ENCODE measurements at places on chromosomes 1 and 21.

DNA sequence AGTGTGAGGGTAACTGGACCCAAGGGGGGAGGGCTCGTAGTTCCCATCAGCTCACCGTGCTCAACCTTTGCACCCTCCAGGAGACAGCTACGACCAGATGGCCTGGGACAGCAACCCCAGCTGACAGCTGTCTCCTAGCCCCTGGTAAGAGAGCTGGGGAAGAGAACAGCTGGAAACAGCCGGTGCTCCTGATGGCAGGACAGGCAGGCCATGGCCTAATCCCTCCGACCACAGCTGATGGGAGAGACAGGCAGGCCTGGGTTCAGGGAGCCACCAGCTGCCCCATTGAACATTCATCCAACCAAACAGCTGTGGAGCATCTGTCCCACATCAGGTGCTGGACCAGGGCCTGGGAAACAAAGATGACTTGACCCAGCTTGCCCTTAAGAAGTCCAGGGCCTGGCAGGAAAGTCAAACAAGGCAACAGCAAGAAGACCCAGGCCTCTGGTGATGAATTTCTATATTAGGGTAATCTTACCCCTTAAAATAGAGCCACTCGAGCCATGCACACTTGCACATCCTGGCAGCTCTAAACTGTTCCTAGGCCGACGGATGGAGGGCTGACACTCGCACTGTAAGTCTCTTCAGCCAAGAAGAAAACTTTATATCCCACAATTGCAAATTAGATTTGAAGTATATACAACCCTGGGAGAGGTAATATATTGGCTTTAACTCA lies 12.2 kb downstream of the OLFML2B start:
- DNase-seq = no peak

GRCh38 chr1:58158506-58159433 lies 387.8 kb downstream of the OMA1 start:
- DNase-seq = no peak

DNA sequence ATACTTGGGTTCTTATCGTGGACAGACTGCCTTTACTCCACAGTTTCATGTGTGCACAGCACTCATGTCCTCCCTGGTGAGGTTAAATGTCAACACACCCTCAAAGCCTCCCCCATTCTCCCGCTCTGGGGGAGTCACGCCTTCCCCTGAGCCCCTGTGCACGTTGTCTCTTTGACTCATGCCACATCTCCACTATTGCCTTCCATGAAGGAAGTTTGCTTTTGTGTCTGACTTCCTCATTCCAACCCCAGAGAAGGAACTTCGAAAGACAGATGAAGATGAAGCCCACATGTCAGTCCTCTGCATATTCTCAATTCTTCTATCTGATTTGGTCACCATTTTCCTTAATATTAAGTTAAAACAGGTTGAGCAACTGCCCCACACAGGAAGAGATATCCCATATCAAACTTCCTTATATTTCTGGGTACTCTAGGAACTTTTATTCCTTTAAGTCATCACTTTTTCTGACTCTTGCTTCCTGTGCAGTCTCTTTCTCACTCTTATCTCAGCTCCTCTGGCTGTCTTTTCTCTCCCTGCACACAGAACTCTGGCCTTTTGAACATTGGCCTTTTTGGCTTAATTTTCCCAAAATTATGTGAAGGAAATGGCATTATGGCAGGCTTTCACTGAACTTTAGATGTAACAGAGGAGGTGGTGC lies 41.5 kb downstream of the C4BPA start:
- no peak for DNase-seq

GRCh38 chr1:167605576-167605975 lies 24.5 kb upstream of the RCSD1 start:
- no peak for DNase-seq

DNA sequence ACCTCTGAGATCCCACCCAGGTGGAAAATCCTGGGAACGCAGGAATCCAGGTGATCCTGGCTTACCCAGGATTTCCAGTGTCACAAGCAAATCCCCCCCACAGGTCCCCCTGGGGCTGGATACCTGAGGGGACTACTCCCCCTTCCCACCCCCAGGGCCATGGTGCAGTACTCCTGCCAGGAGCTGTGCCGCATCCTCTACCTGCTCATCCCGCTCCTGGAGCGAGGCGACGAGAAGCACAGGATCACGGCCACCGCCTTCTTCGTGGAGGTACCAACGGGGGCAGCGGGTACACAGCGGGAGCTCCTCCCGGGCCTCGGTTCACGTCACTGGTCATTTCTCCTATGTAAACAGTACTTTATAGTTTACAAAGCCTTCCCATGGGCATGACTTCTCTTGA lies 20.4 kb upstream of the TTC4 start:
- DNase-seq = no peak

DNA sequence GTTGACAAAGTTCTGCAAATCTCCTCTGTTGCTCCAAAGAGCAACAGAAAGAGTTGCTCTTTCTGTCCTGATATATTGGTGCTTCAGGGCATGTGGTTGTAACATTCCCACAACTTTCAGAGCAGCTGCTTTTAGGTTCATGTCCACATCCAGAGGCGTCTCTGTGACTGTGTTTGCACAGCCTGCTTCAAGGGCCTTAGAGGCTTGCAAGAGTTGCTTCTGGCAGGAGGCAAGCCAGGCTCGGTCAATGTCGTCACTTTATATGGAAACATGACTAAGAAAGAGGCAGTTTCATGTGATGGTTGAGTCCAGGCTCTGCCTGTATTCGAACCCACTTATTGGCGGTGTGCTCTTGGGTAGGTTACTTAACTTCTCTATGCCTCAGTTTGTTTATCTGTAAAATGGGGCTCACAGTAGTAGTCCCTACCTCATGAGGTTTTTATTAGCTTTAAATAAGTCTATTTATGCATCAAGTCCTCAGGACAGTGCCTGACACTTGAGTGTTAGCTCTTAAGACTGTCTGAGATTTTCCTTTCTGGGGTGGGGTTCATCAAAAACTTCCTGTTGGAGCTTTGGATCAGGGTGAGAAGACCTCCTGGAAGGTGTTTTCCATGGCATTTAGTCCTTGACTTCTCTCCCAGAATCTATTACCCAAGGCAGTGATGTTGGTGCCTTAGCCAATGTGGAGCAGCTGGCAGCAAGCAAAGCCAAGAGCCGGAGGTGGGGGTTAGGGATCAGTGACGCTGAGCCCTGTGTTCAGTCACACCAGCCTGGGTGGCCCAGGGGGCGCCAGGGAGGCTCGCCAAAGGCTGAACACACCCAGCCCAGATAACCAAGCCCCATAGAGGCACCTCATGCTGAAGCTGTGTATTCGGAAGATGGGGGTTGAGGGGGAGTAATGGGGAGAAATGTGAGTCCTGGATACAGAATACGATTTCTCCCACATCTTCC lies 18.9 kb downstream of the LHX4 start:
- no peak for DNase-seq

- DNase-seq = no peak
These were observed 144.6 kb downstream of the CLIC6 start for GRCh38 chr21:34813266-34813894.

GRCh38 chr1:86750530-86750929 lies 46.2 kb downstream of the SH3GLB1 start:
- no peak for DNase-seq

DNA sequence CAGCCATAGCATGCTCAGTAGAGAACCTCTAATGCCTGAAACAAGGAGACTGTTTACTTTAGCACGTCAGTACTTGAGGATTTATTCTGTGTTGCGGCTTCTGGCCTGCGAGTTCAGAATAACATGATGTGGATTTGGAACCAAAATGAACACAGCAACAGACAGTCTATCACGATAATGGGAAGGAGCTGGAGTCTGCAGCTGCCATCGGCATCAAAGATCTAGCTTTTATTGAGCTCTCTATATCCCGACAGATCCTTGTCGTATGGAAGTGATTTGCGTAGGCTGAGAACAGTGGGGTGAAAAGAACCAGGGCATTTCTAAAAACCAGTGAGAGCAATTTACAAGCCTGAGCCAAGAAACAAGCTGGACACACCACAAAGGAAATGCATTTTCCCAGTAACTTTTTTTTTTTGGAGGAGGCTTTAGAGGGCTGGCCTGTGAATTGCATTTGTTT lies 294.2 kb downstream of the KIF26B start:
- no peak for DNase-seq

- DNase-seq = no peak
These were observed 11.4 kb upstream of the RNF187 start for GRCh38 chr1:228475812-228476211.

GRCh38 chr1:41397753-41398330 lies 36.6 kb downstream of the FOXO6 start:
- DNase-seq = no peak

GRCh38 chr1:215220346-215220745 lies 137.8 kb downstream of the KCNK2 start:
- no peak for DNase-seq

DNA sequence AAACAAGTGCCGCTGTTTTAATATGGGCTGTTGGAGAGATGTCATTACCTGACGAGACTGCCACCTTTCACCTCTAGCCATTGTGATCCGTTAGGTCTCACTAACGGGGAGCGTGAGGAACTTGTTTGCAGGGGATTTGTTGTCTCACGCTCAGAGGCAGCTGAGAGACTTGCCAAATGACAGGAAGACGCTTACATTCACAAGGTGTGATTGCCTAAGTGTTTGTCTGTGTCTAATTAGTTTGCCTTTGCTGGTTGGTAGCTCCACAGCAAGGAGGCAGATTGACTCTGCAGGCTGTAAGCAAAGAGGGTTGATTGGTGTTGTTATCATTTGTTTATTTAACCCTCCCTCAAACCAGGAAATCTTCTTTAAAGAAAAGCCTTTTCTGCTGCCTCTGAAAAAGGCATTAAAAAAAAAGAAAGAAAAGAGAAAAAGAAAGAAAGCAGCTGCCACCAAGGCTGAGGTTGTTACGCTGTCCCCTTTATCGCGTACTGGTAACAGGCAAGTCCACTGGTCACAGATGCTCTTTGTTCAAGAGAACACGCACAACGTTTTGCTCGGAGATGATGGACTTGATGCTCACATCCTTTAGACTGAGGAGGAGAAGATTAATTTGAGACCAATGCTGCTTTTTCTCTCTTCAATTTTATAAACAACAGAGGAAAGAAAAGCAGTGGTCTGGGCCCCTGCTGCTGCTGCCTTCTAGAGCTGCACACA lies 203.9 kb downstream of the ZNF326 start:
- no peak for DNase-seq

DNA sequence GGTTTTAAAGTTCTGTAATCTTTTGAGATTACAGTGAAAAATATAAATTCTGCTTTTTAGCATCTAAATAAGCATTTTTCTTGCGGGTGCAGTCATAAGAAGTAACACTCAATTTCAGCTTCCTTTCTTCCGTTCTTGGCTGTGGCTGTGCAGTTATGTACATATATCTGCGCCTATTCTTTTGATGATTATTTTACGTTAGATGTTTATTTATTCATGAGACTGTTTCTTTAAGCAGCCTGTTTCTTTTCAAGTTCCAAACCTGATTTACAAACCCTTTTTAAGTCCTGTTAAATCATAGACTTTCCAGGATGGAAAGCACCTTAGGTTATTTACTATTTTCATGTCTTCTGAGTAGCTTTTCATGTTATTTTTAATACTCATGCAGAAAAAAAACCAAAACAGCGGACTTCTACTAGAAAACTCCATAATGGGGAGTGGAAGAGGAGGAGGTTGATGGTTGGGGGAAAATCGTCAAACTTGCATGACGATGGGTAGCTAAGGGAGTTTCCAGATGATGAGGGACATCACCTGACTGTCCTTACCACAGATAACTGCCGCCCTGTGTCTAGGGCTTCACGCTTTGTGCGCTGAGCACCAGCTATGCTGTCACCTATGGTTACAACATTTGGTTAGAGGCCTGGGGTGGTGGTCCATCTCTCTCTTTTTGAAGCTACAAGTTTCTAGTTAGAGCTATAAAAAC lies 2.6 kb downstream of the PRDM2 start:
- DNase-seq = peak; percentile 70

DNA sequence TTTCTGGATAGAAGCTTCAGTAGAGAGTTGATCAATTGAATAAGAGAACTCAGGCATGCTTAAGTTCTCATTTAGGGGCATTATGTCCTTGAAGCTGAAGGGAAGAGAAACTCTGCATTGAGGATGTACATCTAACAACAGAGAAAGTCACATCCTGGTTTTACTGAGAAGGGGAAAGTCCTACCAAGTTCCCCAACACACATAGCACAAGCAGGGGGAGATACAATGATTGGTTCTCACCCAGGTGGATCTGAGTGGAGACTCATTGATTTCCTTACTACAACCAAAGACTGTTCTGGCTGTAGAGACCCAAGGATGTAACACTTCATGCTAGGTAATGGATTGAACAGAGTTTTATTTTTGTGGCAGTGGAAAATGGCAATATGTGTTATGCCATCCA lies 1.0 kb upstream of the KRTAP20-1 start:
- DNase-seq = no peak

- DNase-seq = peak; percentile 24
These were observed 645 bp upstream of the TLR5 start for GRCh38 chr1:223143537-223144248.

- DNase-seq = no peak
These were observed 30.5 kb upstream of the EFCAB14 start for GRCh38 chr1:46749404-46749803.

DNA sequence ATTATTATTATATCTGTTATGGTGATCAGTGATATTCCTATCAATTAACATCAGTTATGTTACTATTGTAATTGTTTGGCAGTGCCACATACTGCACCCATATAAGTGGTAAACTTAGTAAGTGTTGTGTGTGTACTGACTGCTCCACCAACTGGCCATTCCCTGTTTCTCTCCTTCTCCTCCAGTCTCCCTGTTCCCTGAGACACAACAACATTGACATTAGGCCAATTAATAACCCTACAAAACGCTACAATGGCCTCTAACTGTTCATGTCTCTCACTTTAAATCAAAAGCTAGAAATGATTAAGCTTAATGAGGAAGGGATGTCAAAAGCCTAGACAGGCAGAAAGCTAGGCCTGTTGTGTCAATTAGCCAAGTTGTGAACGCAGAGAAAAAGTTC lies 6.6 kb upstream of the THRAP3 start:
- DNase-seq = no peak

DNA sequence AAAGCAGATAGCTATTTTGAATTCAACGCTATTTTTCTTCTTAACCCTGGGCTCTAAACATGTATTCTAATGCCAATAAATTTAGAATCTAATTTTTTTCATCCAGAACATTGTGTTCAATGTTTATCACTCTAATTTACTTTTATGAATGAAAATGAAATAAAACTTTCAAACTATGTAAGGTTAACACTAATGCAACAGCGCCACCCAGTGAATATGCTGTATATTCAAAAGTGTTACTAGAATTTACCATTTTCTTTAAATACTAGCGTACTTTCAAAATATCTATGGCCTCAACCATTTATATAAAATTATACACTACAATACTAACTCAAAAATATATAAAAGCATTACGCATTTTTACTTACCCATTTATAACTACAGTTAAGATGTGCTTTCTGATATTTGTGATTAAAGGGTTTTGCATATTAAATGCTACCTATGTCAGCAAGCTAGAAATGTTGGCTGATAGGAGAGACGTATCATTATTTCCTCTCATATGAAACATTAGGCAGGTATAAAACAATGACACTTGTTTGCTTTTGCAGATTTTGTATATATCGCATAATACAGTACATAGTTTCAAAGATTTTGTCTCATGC lies 5.9 kb upstream of the NUF2 start:
- DNase-seq = peak; percentile 22

GRCh38 chr1:196544617-196545016 lies 63.6 kb downstream of the KCNT2 start:
- no peak for DNase-seq

Data from activated naive CD8-positive, alpha-beta T cell treated with anti-CD3 and anti-CD28 coated beads for 36 hours (primary cell).